ENCODE measurements at places on chromosomes 7 and 10.

DNA sequence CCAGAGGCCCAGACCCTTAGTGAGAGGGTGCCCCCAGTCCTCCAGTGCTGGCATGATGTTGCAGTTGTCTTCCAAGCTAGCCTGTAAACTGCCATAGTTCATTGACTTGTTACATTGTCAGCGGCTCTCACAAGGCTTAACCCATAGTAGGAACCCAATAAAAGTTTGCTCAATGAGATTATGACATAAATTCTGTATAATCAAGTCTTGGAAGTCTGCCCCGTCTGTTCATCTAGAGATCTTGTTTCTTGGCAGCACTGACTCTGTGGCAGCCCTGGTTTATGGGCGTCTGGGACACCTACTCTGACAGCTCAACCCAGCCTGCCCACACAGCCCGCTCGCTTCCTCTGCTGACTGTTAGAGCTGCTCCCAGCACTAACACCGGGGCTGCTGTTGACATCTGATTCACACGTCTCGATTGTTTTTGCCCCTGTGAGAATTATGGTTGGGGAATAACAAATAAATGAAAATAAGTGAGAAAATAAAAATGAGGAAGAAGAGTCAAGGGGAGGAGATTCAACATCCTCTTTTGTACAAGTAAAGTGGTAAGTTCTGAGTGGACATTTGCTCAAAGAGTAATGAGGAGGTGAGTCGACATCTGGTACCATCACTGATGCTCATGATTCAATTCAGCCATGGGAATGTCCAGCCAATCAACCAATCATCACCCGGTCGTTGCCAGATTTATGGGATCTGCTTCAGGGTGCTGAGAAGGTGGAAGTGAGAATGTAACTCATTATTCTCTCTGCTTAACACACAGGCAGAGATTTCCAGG is 160.8 kb downstream of the SPAG6 start:
- DNase-seq = peak; percentile 47

DNA sequence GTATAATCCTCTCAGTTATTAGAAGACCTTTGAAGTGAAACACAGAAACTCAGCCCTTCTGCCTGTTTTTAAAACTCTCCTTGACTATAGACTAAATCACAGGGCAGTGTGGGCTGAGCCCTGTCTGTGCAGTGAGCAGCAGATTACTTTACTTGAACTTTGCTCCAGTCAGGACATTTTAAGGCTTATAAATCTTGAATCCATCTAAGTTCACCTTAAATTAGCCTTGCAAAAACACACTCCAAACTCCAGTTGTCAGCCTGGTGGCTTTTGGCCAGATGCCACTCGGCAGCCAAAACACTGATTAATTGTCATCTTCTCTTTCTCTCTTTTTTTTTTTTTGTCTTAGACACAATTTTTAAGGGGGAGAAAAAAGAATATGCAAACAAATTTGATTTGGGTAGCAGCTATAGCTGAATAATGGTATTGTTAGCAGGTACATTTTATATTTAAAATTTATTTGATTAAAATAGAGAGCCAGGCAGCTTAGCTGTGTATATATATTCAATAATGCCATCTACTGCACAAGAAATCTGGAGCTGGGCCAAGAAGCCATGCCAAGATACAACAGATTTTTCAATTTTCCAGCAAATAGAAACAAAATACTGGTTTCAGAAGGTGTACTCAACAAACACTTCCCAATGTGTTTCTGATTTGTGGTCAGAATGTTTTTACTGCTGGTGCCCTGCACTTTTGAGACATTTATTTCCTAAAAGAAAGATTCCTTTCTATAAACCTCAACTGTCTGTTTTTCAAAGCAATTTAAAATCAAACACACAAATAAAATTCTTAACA is 247.7 kb downstream of the TFEC start:
- no peak for DNase-seq

DNA sequence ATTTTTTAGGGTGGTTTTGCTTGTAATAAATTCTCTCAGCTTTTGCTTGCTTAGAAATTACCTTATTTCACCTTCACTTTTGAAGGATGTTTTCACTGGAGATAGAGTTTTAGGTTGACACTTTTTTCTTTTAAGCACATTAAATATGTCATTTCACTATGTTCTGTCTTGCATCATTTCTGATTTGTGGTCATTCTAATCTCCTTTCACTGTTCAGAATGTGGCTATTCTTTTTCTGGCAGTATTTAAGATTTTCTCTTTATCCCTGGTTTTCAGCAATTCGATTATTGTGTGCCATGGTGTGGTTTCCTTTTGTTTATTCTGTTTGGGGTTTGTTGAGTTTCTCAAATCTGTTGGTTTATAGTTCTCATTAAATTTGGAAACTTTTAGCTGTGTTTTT is 1065.6 kb downstream of the KCNMA1 start:
- DNase-seq = no peak

GRCh38 chr7:46352004-46352954 is 431.2 kb upstream of the IGFBP3 start:
- DNase-seq = peak; percentile 21

- DNase-seq = no peak
Observed at GRCh38 chr10:103476046-103476768, 2.8 kb downstream of the CALHM3 start.

- DNase-seq = no peak
Observed at GRCh38 chr7:90877201-90877600, 281.1 kb downstream of the CDK14 start.

- DNase-seq = no peak
Observed at GRCh38 chr10:16952080-16952479, 134.9 kb upstream of the RSU1 start.

- DNase-seq = no peak
Observed at GRCh38 chr7:152865461-152865860, 105.9 kb downstream of the ACTR3B start.

DNA sequence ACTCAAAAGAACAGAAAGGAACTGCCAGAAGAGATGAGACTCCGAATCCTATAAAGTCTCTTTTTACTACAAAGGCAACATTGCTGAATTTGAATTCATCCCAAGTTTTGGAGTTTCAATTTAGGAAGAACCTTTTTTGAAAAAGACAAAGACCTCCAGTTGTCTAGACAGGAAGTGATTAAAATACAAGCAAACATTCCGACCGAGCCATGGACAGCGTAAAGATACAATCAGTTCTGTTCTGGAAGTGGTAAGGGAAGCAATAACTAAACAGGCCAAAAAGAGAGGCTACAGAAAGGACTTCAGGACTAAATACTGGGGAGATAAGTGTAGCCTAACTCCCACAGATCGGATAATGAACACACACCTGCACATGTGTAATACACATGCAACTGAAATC is 101.0 kb downstream of the SMURF1 start:
- no peak for DNase-seq

- DNase-seq = no peak
Observed at GRCh38 chr7:150975536-150976319, 2.4 kb downstream of the KCNH2 start.

DNA sequence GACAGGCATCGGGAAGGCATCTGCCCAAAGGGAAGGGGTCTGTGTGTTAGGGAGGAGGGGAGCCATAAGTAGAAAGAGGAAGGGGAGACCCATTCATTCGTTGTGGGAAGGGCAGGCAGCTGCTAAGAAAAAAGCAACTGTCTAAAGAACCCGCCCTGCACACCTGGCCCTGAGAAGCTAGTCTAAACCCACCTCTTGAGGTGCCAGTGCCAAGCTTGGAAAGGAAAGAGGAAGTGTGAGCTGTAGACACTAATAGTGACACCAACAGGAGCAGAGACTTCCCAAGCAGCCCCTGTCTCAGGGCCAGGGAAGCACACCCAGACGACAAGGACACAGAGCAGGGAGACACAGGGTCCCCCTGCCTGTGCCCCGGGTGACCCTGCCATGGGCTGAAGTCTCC is 40.8 kb upstream of the PRSS58 start:
- DNase-seq = no peak

- DNase-seq = no peak
Observed at GRCh38 chr10:114077347-114077746, 33.7 kb downstream of the ADRB1 start.

- DNase-seq = peak; percentile 41
Observed at GRCh38 chr10:71771821-71772617, 1.3 kb downstream of the VSIR start.

DNA sequence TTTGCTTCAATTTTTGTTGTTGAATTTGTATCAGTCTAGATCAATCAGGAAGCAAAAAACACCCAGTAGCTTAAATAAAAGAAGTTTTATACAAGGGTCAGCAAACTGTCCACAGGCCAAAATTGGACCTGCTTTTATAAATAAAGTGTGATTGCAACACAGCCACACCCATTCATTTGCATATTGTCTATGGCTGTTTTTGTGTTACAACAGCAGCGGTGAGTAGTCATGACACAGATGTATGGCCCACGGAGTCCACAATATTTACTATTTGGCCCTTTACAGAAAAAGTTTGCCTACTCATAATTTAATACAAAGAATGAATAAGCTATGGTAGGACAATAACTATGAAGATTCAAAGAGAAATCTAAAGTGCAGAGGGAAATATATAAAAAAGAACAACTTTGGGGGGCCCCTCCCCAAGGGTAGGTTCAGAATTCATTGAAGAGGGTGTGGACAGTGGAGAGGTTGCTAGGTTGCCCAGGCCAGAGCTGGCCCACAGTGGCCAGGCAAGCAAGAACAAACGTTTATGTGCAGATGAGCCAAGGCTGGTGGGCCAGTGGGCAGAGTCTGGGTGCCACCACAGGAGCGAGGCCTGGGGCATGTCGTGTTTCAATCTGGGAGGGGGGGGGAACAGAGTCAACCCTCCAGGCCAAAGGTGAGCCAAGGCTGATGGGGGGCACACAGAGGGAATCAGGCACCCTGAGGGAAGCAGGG is 47.0 kb upstream of the AMPH start:
- DNase-seq = no peak

GRCh38 chr7:118151671-118152070 is 32.3 kb upstream of the LSM8 start:
- DNase-seq = no peak

- DNase-seq = no peak
Observed at GRCh38 chr10:81219758-81220157, 655.2 kb upstream of the NRG3 start.

- DNase-seq = no peak
Observed at GRCh38 chr10:76034353-76035205, 603.2 kb downstream of the LRMDA start.

DNA sequence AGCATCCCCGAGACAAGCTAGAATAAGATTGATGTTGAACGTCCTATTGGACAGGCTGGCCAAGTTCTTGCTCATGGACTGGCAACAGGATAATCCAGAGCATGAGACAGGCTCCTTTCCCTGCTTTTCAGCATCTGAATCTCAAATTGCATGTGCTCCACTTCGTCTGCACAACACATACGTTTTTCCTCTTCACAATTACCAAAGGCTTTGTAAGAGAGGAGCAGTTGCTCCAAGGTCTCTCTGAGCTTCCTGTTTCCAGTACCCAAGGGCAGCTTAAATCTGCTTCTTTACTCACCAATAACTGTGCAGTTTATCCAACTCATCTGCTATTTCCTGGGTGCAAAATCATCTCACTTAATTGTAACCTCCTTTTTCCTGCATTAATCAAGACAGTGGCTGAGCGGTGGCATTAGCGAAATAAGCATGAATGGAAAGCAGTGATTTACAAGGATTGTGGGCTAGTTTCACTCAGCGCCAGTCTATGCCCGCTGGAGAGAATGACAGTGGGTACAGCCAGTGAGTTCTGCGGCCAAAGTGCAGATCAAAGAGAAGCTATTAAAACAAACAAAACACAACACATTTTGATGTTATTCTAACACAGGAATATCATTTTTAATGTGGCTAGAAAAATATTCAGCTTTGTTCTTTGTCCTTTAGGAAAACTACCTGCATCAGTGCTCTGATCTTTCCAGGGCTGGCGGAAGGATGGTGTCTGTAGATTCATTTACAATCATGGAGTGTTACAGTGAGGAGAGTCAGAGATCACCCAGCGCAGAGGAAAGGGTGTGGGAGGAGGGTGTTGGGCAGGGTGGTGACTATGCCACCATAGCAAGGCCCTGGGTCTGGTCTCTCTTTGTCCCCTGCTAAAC is 79.8 kb downstream of the CHN2 start:
- no peak for DNase-seq

DNA sequence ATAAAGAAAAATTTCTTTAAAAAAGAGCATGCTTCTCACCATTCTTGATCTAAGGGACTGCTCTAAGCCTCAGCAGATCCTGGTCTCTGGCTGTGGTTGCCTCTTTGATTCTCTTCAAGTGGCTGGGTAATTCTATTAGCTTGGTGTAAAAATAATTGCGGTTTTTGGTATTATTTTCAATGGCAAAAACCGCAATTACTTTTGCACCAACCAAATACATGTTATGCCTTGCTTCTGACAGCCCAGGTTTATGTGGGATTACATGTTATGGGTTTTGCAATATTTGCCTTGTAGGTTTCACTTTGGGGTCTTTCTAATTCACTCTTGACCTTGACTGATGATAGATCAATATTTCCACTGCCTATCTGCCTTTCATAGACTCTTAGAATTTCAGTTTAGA is 20.0 kb upstream of the CREB5 start:
- DNase-seq = no peak

DNA sequence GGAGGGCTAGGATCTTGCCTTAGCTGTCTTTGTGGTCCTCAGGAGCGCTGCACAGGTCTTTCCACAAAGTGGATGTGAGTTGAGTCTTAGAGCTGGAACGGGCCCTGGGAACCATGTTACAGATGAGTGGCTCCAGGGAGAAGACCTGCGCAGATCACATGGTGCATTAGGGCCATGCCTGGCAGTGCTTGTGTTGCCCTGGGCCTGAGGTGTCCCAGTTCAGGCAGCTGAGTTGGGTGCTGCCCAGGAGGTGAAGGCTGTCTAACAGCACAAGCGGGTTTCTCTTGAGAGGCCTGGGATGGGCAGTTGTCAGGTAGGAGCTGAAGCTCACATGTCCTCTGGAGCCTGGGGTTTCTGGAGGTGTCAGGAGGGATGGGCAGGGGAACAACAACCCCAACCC is 33.7 kb upstream of the ANKRD2 start:
- no peak for DNase-seq

GRCh38 chr10:66931949-66932343 is 6.1 kb downstream of the LRRTM3 start:
- DNase-seq = no peak

- peak; percentile 8 for DNase-seq
Observed at GRCh38 chr10:11009471-11010308, 8.0 kb upstream of the CELF2 start.

All from activated CD4-positive, alpha-beta T cell treated with anti-CD3 and anti-CD28 coated beads, Interleukin-2, Interleukin-6, amounts not matched to agents 100 ng/mL and 50 ng/mL, durations not matched to agents 16 hours and 8 hours (primary cell).